Muscle of arm (tissue), 14 donors: ENCODE measurements at places on chromosomes 12 and 14. TPM values are rescaled to one million over a fixed set of nuclear protein-coding genes. Genes with fewer than 3 reads are reported as not detected.

JAG2 gene
- polyA plus RNA-seq: 35.1 TPM

PAX9 gene
- polyA plus RNA-seq: 0.71 TPM

ASPG gene
- polyA plus RNA-seq: 2.9 TPM

MYO1A gene
- 0.05 TPM for polyA plus RNA-seq

SERPINA9 gene
- not detected for polyA plus RNA-seq

PAH gene
- polyA plus RNA-seq: 0.29 TPM

TAS2R42 gene
- not detected for polyA plus RNA-seq

ENDOU gene
- polyA plus RNA-seq: 0.17 TPM

RAPGEF3 gene
- 15.3 TPM for polyA plus RNA-seq

CLEC2B gene
- 1.7 TPM for polyA plus RNA-seq

AICDA gene
- 0.57 TPM for polyA plus RNA-seq

DENND5B gene
- 9.1 TPM for polyA plus RNA-seq
